ENCODE measurements at places on chromosomes 4 and X.

- no peak for DNase-seq
Measured at GRCh38 chrX:139826065-139827044, 106.5 kb downstream of the ATP11C start.

DNA sequence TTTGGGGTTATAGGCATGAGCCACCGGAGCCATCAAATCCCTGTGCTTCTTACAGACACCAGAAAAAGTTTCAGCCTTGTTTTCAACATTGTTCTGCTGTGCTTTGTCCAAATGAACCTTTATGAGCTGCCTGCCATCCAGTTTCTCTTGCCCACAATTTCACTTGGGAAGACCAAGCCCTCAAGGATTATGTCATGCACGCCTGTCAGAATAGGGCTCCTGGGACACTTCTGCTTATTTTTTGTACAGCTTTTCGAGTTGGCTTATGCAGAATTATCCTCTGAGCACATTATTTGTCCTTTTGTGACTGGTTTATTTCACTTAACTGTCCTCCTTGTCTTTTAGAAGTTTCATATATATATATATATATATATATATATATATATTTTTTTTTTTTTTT lies 16.2 kb downstream of the UBE2K start:
- no peak for DNase-seq

GRCh38 chr4:100177126-100177525 lies 13.1 kb downstream of the DDIT4L start:
- no peak for DNase-seq

- peak; percentile 37 for DNase-seq
Measured at GRCh38 chr4:81069706-81070331, 39.3 kb downstream of the BMP3 start.

DNA sequence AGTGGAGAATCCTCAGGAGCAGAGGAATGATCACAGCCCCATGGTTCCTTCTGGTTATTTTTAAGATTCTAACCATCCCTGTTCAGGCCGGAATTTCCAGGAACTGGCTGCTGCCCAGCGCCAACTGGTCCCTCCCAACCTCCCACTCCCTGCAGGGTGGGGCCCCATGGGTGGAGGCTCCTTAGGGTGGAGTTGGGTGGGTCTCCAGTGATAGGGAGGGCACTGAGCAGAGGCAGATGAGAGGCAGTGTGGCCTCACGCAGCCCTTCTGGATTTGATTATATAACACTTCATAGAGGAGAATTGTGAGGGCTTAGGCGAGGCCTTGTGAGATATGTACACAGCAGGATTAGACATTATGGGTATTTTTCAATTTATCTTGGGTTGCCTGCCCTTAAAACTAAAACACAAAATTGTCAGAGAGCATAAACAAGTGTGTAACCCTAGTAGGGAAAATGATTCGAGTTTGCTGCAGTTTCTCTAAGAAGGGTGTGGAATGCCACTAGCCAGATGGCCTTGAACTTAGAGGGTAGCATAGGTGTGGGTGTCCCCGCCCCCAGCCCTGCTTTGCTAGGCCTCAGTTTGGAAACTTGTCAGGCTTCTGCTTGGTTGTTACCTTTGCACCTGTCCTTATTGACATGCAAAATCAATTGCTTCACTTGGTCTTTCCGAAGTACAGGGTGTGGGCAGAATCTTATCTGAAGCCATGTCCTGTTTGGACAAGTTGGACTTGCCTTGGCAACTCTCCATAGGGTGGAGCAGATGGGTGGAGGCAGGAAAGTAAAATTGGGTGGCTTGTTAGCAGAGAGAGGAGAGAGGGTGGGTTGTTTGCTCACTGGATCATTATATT lies 9.4 kb downstream of the KLF3 start:
- no peak for DNase-seq

- DNase-seq: no peak
Measured at GRCh38 chr4:73725510-73725909, 14.9 kb upstream of the CXCL8 start.

GRCh38 chr4:150952167-150952845 lies 62.8 kb downstream of the LRBA start:
- no peak for DNase-seq

GRCh38 chr4:170030121-170030520 lies 3.9 kb upstream of the MFAP3L start:
- no peak for DNase-seq

All from activated naive CD8-positive, alpha-beta T cell treated with anti-CD3 and anti-CD28 coated beads, Interleukin-2, amount 50 U/mL, for 24 hours (primary cell).